ENCODE measurements at places on chromosomes 7 and 10. TPM values are rescaled to one million over a fixed set of nuclear protein-coding genes. Genes with fewer than 3 reads are reported as not detected.

DNA sequence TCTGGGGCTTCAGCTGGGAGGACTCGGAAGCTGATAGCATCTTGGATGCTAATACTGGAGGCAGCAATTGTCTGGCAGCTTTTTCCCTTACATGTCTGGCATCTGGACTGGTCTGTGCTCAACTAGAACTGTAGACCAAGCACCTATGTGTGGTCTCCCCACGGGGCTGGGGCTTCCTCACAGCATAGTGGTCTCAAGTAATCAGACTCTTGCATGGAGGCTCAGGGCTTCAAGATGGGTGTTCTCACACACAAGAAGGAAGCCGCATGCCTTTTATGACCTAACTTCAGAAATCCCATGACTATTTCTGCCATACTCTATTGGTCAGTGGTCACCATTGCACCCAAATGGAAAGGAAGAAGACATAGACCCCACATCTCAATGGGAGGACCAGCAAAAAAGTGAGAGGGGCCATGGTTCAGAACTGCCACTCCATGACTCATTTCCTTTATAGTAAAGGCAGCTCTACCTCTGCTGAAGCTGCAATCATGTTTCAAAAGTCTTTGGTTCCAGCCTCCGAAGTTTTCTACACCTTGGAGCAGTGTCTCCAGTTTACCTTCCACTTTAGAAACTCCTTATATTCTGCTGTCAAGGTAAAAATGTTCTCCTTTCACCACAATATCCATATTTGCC is 14.7 kb downstream of the AOC1 start:
- DNase-seq, result no peak

- DNase-seq, result no peak
Observed at GRCh38 chr10:98599032-98599610, 152.4 kb upstream of the HPS1 start.

DNA sequence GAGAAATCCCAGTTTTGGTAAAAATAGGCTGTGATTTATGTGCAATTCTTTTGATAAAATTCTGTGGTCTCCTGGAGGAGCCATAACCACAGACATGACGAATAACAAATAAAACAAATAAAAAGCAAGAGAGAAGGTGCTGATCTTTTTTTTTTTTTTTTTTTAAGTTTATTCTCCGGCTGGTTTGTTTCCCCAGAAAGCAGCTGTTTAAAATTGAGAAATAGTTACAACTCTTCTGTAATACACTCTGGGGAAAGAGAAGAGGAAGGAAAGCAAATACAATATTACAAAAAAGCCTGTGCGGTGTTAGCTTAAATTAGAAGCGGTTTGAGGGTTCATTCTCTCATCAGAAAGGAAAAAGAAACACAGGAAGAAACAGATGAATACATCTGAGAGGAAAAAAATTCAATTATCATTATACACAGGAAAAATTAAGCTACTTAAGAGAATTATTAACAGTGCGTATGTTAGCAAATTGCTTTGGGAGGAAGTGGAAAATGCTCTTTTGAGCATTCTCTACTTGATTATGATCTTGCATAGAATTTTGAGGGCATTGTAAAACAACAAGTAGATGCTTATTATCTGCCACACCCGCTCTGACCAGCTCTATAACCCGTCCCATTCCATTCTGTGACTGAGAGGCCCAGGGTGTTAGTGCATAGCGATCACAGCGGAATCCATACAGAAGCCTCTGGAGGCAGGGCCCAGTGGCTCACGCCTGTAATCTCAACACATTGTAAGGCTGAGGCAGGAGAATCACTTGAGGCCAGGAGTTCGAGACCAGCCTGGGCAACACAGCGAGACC is 40.6 kb upstream of the WAC start:
- DNase-seq, result no peak

Gene ITGB8
- 1.3 TPM for total RNA-seq

DNA sequence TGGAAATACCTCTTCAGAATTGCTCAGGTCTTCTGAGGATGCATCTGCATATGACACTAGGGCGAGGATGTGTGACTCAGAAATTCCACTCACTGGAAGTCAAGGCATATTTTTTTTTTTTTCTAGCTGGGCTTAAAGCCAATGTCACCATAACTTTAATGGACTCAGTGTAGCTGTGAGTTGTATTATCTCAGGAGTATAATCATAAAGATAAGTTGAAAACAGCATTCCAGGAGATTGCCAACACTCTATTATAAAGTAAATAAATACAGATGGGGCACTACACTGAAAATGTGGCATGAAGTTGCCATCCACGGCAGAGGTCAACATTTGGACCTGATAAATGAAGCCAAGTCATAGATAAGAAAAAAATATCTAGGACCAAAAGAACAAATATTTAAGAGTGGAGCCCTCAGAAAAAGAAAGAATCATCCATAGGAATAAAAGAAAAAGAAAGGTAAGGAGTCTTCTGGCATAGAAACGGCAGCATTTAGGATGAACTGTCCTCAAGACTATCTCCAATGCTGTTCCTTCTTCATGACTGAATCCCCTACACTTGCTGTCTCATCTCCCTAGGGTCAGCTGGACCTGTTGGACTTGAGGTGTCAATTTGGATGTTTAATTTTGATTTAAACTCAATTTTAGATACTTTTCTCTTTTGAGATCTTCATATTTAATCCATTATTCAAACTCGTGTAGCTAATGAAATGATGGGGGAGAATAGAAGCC is 72.9 kb upstream of the CAV2 start:
- DNase-seq, result no peak

Measured in natural killer cell treated with Interleukin-12 subunit alpha and Interleukin-12 subunit beta and Interleukin-15 and Interleukin-18, amount 100 ng/mL, for 72 hours (primary cell).